ENCODE measurements at places on chromosomes 16 and 17.

DNA sequence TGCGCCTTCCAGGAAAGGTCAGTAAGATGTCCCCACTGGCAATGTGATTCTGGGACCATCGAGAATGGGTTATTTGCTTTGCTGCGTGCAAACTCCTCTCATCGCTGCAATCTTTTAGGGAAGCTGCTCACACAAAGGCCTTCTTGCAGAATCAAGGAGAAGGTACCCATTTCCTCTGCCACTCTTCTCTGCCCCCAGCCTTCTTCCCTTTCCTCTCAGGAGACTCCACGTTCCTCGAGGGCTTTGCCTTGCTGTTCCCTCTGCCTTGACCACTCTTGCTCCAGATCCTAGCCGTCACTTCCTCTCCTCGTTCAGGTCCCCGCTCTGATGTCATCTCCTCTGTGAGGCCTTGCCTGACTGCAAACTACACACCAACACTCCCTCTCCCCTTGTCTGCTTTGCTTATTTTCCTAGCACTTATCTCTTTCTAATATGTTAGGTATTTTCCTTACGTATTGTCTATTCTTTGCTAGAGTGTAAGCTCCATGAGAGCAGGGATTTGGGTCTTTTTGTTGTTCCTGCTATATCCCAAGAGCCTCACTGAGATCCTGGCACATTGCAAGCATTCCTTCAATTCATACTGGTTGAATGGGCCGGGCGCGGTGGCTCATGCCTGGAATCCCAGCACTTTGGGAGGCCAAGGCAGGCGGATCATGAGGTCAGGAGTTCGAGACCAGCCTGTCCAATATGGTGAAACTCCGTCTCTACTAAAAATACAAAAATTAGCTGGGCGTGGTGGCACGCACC, 5.3 kb upstream of the CRK start:
- no peak for DNase-seq

DNA sequence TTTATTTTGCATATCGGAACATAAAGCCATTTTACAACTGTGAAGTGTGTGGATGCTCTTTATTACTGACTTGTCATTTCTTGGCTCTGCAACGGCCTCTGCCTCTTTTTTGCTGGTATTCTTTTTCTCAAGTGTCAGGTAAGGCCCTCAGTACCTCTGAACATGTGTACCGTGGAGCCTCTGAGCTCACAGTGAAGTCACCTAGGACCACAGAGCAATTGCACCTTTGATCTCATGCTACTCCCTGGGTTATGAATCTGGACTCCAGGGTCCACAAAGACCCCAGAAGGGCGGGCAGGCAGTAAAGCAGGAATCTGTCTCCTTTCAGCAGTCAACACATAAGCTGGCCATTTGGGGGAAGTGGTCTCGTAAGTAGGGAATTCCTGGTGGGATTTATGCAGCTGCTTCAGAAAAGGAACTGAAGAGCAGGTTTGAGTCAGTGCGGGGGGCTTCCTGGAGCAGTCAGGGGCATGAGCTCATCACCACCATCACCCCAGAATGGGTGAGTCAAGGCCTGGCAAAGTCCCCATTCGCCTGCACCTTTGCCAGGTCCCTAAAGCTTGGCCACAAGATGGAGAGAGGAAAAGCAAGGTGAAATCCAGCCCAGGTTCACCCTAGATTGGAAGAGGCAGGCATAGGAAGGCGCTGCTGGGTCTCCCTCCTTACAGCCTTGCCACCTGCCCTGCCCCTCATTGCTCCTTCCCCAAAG, 33.0 kb downstream of the TBX4 start:
- DNase-seq, result no peak

DNA sequence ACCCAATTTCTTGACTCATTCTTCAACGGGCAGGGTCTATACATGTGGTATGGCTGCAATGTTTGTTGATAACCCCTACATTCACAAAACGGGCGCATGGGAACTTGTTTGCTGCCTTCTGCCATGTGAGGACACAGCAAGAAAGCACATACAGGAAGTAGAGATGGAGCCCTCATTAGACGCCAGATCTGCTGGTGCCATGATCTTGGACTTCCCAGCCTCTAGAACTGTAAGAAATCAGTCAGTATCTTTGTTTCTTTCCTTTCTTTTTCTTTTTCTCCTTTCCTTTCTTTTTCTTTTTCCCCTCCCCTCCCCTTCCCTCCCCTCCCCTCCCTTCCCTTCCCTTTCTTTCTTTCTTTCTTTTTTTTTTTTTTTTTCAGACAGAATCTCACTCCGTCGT, 165.2 kb downstream of the WWOX start:
- no peak for DNase-seq

GRCh38 chr17:41967921-41968578, 1.5 kb downstream of the CNP start:
- DNase-seq, result no peak

DNA sequence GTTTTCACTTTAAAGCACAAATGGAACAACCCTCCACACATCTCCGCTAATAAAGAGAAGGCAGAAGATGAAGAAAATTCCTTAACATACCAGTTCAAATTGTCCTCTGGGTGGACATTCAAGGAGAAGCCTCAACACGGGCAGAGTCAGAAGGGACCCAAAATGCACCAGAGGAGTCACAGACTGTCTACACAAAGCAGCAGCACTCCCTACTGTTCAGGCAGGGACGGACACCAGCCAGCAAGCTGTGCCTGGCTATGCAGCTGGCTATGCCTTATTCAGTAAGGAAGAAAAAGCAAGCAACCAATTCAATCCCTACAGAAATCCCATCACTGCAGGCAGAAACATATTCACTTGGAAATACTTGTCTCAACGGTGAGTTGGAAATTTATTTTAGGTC, 8.1 kb downstream of the DNAJC7 start:
- no peak for DNase-seq

DNA sequence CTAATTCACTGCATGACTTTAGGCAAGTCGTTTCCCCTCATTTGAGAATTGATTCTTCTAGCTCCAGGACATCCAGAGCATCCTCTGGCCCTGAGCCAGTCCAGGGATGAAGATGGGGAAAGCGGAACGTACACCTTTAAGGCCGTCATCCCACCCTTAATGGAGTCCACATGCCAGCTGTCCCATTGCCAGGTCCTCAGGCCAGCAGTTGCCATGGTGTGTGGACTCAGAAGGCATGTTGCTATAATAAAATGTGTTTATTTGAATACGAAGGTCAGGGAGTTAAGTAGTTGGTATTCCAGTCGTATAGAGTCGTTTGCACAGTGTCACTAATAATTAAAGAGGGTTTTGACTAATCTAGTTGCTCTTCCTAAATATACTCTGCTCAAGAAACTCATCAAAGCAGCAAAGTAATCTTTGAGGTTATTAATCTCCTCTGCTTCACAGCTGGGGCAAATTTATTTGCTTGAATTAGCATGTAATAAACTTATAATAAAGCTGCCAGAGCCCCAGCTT, 30.4 kb downstream of the CCDC182 start:
- DNase-seq, result no peak

DNA sequence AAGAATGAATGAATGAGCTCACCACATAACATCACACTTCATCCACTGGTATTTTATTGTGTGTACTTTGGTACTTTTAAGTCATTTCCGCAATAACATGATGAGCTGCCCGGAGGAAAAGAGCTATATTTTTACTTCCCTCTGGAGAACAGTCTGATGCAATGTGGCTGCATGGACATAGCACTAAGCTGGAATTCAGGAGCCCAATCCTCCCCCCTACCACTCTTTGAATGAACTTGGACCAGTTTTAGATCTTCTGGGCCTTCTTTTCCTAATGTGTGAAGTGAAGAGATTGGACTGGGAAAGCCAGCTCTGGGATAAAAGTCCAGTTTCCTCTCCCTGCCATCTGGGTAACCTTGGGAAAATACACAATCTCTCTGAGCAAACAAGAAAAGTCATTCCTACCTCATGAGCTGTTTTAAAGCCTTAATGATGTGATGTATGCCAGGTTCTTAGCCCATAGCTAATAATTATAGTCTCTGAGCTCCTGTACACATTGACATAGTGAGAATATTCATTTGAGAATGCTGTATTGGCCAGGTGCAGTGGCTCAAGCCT, 79.3 kb downstream of the ABCC12 start:
- no peak for DNase-seq

DNA sequence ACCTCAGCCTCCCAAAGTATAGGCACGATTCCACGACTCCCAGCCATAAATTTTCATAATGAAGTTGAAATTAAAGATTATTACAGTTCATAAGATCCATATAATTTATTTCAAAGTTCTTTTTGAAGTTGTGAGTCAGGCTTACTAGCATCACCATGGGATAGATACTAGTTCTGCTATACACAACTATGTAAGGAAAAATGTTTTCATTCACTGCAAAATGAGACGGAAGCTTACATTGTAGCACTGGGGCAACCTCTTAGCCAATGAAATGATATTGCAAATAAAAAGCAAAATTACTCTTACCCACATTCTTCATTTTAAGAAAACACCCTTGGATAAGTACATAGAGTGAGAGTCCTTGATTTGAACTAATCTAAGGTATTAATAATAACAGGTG, 18.8 kb upstream of the MARCHF10 start:
- DNase-seq, result no peak

GRCh38 chr16:8179615-8180014, 410.7 kb downstream of the TMEM114 start:
- DNase-seq, result no peak

DNA sequence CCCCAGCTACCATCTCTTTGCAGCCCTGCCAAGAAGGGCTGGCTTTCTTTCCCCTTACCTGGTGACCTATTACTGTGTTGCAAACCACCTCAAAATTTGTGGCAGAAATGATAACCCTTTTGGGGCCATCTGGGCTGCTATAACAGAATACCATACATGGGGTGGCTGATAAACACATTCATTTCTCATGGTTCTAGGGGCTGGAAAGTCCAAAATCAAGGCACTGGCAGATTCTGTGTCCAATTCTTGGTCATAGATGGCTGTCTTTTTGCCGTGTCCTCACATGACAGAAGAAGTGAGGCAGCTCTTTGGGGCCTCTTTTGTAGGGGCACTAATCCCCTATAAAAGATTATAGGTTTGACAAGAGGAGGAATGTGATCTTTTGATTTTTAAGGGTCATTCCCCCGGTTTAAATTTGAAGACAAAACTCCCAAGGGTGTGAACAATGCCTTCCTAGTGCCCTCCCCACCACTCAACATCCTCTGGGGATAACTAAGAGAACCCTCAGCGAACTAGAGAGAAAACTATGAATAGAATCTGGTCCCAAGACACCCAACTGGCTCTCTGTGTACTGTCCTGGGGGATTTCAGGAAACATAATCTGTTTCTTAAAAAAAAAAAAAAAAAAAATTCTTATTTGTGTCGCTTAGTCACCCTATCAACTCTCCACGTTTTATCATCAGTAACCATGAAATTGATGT, 1.7 kb upstream of the METTL22 start:
- DNase-seq, result no peak

DNA sequence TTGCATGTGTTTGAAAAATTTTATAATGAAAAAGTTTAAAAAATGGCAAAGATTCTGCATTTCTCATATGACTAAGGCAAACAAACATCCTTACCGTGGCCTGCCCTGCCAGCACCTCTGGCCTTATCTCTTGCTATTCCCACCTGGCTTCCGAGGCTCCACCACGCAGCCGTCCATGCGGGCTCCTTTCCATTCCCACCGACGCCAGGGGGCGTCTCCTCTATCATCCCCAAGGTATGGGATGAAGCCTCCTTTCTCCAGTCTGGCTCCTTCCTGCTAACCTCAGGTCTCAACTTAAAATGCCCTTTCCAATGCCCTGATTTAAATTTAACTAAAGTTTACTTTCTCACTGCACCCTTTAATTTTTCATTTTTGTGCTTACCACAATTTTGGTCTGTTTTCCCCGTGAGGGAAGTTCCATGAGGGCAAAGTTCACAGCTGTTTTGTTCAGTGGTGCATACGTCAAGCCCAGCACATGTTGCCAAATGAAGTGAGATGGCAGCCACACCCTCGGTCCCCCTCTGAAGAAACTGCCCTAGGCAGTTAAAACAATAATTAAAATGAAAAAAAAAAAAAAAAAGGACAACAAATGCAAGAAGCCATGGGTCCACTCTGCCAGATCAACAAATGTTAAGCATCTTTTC, 13.3 kb upstream of the SDK2 start:
- DNase-seq, result no peak

DNA sequence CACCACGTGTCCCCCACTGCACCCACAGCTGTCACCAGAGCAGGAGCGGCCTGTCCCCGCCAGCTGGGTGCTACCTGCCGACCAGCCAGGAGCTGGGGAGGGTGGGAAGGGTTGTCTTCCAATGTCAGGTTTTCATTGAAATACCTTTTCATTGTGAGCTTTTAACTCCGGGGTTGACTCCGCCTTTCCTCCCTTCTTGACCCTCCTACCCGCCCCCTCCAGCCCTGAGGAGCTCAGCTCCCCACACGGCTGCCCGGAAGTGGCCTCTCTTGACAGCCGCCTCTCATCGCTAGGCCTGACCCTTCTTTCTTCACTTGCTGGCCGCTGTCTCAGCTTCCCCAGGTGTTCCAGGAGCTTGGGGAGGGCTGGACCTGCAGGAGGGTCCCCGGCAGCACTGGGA, 21.2 kb upstream of the GNG13 start:
- DNase-seq, result no peak

- no peak for DNase-seq
Measured at GRCh38 chr16:49886554-49887094, 30.7 kb upstream of the ZNF423 start.

- peak; percentile 82 for DNase-seq
Measured at GRCh38 chr17:50931144-50931908, 65.2 kb upstream of the TOB1 start.

- DNase-seq, result no peak
Measured at GRCh38 chr16:48734220-48734619, 124.2 kb upstream of the N4BP1 start.

- DNase-seq, result no peak
Measured at GRCh38 chr16:77290451-77291115, 91.4 kb downstream of the SYCE1L start.

- no peak for DNase-seq
Measured at GRCh38 chr16:68414581-68414980, 33.7 kb downstream of the SMPD3 start.

DNA sequence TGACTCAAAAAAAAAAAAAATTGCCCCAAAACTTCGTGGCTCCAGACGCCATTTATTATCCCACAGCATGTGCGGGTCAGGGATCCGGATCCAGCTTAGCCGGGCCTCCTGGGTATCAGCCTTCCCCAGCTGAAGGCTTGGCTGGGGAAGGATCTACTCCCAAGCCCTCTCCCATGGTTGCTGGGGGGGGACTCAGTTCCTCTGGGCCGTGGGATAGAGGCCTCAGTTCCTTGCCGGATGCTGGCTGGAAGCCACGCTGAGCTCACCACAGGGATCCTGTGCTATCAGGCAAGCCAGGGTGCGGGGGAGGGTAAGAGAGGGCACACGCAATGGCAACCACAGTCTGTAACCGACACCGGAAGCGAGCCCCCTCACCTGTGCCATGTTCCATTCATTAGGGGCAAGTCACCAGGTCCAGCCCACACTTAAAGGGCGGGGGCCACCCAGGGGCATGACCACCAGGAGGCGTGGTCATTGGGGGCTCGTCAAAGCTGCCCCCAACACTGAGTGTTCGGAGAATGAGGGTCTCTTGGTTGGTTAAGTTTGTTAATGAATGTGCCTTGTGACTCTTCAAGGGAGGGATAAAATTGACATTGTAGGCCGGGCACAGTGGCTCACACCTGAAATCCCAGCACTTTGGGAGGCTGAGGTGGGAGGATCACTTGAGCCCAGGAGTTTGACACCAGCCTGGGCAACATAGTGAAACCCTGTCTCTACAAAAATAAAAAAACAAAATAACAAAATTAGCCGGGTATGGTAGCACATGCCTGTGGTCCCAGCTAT, 210.0 kb upstream of the GSE1 start:
- DNase-seq, result no peak

GRCh38 chr17:82019690-82020571, 2.7 kb downstream of the CENPX start:
- peak; percentile 49 for DNase-seq
